ENCODE measurements at places on chromosomes 1 and 21.

- no peaks in the 10 kb centered on the region for H3K27me3 ChIP-seq
- no peaks in the 10 kb centered on the region for H3K36me3 ChIP-seq
- H3K27ac ChIP-seq, result no peak overlapping the region
- no peaks in the 10 kb centered on the region for H3K4me1 ChIP-seq
These were observed 63.7 kb downstream of the TENT5C start for GRCh38 chr1:117669572-117669971.

GRCh38 chr21:45950740-45951515 lies 30.6 kb upstream of the COL6A1 start:
- no peaks in the 10 kb centered on the region for H3K36me3 ChIP-seq
- H3K27me3 ChIP-seq, result no peaks in the 10 kb centered on the region
- DNase-seq, result peak; percentile 28
- H3K27ac ChIP-seq, result no peak overlapping the region
- H3K4me3 ChIP-seq, result no peak overlapping the region
- H3K4me1 ChIP-seq, result no peaks in the 10 kb centered on the region

DNA sequence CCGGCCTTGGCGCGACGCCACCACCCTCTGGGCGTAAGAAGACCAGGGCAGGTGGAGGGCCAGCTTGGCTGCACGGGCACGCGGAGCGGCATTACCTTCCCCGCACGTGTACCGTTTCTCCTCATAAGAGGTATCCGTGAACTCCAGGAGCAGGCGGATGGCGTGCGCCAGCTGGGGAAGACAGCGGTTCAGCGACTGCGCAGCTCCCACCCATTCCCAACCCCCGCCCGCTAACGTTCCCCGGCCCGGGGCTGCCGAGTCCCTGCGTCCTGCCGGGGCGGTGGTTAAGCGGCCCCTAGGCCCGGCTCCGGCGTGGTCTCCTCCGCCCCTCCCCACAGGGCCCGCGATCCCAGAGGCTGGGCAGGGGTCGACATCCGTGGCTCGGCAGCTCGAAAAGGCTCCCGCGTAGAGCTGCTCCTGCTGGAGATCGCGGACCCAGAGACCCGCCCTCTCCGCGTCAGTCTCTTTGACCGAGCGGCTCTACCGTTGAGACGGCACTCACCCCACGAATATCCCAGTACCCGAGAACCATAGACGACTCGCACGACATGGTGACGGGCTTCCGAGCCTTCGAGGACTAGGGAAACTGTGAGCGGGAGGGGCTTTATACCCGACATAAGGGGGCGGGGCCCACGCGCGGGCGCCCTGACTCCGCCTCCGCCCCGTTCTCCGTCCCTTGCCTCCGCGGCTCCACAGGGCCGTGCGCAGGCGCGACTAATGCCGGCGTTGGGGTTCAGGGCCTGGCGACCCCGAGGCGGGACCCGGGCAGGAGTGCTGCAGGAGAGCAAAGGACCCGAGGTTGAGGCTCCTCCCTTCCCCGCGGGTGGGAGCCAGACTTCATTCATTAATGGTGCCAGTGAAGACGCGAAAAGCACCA lies 862 bp downstream of the GSTM3 start:
- peaks cover 18% of the 10 kb centered on the region for H3K4me1 ChIP-seq
- DNase-seq, result peak; percentile 91
- peak overlapping the region; percentile 83 for H3K27ac ChIP-seq
- H3K36me3 ChIP-seq, result peaks cover 21% of the 10 kb centered on the region
- peak overlapping the region; percentile 87 for H3K4me3 ChIP-seq

DNA sequence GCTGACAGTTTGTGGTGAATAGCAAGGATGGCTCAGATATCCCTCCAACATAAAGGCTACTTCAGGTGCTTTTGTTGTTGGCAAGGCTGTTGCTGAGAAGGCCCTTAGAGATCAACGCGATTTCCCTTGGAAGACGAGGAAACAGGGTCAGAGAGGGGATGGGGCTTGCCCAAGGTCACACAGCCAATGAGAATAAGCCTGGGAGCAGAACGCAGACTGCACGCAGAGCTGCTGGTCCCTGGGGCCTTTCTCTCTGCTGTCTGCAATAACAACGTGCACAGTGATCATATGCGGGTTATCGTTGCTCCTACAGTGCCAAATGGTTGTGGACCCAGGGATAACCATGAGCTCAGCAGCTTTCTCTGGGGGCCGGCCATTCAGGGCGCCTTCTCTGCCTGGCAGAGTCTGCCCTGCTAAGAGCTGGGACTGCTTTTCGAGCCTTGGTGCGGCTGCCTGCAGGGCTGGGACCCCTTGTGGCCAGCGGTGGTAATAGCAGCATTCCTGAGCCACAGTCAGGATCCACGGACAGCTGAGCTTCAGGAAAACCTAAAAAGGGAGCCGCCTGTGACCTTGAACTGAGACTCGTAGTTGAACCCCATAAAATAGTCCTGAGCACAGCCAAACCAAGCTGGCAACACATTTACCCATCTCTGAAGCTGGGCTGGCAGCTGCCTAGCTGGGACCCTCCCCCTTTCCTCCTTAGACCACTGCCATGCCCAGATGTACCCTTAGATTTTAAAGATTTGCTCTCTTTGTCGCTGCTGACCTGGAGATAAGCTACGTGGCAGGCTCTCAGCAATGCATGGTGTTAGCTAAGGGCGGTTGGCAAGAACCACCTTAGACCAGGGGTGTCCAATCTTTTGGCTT lies 39.8 kb downstream of the HTR6 start:
- DNase-seq, result peak; percentile 57
- H3K27ac ChIP-seq, result no peak overlapping the region
- peaks cover 4% of the 10 kb centered on the region for H3K4me1 ChIP-seq
- no peak overlapping the region for H3K4me3 ChIP-seq
- H3K36me3 ChIP-seq, result peaks cover 5% of the 10 kb centered on the region

DNA sequence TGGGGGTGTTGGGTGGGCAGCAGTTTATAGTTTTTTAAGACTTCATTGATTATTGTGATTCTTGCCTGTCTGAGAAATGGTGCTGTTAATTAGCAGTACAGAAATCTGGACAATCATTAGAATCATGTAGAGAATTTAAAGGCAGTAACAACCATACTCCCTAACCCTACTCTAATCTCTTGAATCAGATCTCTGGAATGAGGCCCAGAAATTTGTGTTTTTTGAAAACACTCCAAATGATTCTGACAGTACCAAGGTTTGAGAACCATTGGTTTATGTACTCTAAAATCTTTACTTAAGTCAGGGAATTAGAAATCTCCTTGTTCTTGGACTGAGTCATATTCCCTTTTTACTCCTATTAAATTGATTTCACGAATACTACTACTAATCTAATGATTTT lies 24.0 kb downstream of the FNBP1L start:
- H3K36me3 ChIP-seq, result no peaks in the 10 kb centered on the region
- no peaks in the 10 kb centered on the region for H3K27me3 ChIP-seq
- H3K4me1 ChIP-seq, result no peaks in the 10 kb centered on the region
- H3K27ac ChIP-seq, result no peak overlapping the region
- no peak for DNase-seq
- H3K4me3 ChIP-seq, result no peak overlapping the region

GRCh38 chr1:240763771-240764170 lies 151.8 kb upstream of the GREM2 start:
- no peak overlapping the region for H3K4me3 ChIP-seq
- no peaks in the 10 kb centered on the region for H3K36me3 ChIP-seq
- H3K4me1 ChIP-seq, result no peaks in the 10 kb centered on the region

DNA sequence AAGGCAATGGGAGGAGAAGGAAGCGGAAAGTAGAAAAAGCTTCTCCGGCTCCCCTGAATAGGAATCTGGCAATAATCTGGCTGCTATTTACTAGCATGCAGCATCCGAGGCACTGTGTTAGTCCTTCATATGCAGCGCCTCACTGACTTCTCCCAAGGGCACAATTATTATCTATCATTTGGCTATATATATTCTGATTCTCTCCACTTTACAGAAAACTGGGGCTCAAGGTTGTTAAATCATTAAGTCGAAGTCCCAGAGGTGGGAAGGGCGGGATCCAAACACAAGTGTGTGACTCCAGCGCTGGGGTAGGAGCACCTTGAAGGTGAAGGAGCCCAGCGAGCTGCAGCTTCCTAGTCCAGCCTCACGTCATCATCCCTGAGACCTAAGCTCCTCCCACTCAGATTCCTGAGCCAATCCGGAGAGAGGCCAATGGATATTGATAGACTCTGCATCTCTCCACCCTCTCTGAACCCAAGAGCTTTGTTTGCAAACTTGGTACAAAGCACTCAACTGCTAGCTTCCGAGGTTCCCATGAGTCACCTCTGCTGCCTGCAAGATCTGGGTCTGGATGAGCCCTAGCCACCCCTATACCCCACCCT lies 16.6 kb upstream of the EYA3 start:
- H3K4me1 ChIP-seq, result peaks cover 7% of the 10 kb centered on the region
- peak; percentile 51 for DNase-seq
- peak overlapping the region; percentile 11 for H3K27ac ChIP-seq

DNA sequence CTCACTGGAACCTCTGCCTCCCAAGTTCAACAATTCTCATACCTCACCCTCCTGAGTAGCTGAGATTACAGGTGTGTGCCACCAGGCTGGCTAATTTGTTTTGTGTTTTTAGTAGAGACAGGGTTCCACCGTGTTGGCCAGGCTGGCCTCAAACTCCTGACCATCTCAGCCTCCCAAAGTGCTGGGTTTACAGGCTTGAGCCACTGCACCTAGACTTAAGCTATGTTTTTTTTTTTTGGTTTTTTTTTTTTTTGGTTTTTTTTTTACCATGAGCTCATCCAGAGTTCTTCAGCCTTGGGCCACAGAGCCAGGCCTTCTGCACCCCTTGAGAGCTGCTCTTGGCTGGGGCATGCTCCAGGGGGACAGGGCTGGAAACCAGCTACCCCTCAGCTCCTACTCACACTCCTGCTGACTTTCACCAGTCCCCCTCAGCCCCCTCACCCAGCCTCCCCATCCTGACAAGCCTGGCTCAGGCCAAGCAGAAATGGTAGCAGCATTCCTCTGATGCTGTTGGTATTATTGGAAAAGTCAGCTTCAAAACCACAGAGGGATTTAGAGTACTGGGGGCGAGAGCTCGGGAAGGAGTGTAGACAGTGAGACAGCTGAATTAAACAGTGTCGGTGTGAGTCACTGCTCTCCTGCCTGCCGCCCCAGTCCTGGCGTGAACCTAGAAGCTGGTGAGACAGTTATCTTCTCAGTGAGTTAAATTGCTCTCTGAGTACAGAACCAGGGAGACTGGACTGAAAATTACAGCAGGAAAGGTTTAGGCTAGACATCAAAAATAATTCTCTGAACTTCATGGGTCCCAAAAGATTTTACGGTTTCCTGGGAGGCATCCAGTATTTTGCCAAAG lies 63.7 kb downstream of the NAV1 start:
- DNase-seq, result no peak
- no peak overlapping the region for H3K4me3 ChIP-seq
- H3K27me3 ChIP-seq, result peaks cover 15% of the 10 kb centered on the region
- H3K4me1 ChIP-seq, result peaks cover 3% of the 10 kb centered on the region
- no peak overlapping the region for H3K27ac ChIP-seq
- H3K36me3 ChIP-seq, result no peaks in the 10 kb centered on the region

- H3K27ac ChIP-seq, result no peak overlapping the region
- no peaks in the 10 kb centered on the region for H3K4me1 ChIP-seq
- H3K36me3 ChIP-seq, result peaks cover 23% of the 10 kb centered on the region
- H3K27me3 ChIP-seq, result no peaks in the 10 kb centered on the region
- H3K4me3 ChIP-seq, result no peak overlapping the region
- no peak for DNase-seq
These were observed 3.8 kb downstream of the NCDN start for GRCh38 chr1:35561297-35561971.

- no peak overlapping the region for H3K4me3 ChIP-seq
- no peak for DNase-seq
- no peaks in the 10 kb centered on the region for H3K36me3 ChIP-seq
- H3K4me1 ChIP-seq, result no peaks in the 10 kb centered on the region
These were observed 30.8 kb downstream of the DDR2 start for GRCh38 chr1:162663086-162663485.
